ENCODE measurements at places on chromosomes 13 and 19.

GRCh38 chr13:38401276-38401675 lies 51.6 kb downstream of the UFM1 start:
- no peak for DNase-seq

GRCh38 chr19:35736913-35737886 lies 5.1 kb downstream of the IGFLR1 start:
- DNase-seq, result no peak

GRCh38 chr13:91805605-91806004 lies 407.2 kb downstream of the GPC5 start:
- DNase-seq, result no peak

DNA sequence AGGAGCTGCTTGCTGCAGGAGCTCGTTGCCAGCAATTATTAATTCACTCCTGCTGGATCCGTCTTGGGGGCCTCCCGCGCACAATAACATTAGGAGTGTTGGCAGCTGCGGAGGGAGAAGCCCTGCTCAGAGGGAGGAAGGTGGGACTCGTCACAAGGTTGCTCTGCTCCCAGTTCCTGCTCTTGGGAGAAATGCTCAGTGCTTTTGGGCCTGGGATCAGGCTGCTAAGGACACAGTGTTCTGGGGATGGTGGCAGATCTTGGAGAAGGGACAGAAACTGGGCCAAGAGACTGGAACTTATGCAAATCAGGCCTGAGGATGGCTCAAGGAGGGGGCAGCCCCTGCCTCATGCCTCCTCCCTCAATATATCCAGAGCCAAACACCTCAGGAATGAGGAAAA lies 78.9 kb upstream of the OLFM4 start:
- no peak for DNase-seq

- DNase-seq, result no peak
Observed at GRCh38 chr19:9878511-9879196, 43.5 kb downstream of the PIN1 start.

DNA sequence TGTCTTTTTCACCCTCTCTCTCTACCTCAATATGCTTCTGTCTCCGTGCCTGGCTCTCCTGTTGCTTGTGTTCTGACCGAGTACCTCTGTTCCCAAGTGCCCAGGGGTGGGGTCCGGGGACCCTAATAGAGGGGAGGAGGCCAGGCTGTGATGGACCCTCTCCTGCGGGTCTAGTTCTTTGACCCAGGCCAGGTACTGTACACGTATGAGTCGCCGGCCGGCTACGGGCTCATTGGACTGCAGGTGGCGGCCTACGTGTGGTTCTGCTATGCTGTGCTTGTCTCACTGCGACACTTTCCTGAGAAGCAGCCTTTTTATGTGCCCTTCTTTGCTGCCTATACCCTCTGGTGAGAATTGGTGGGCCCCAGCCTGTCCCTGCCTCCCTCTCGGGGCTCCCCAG lies 4.4 kb downstream of the TMEM145 start:
- no peak for DNase-seq

DNA sequence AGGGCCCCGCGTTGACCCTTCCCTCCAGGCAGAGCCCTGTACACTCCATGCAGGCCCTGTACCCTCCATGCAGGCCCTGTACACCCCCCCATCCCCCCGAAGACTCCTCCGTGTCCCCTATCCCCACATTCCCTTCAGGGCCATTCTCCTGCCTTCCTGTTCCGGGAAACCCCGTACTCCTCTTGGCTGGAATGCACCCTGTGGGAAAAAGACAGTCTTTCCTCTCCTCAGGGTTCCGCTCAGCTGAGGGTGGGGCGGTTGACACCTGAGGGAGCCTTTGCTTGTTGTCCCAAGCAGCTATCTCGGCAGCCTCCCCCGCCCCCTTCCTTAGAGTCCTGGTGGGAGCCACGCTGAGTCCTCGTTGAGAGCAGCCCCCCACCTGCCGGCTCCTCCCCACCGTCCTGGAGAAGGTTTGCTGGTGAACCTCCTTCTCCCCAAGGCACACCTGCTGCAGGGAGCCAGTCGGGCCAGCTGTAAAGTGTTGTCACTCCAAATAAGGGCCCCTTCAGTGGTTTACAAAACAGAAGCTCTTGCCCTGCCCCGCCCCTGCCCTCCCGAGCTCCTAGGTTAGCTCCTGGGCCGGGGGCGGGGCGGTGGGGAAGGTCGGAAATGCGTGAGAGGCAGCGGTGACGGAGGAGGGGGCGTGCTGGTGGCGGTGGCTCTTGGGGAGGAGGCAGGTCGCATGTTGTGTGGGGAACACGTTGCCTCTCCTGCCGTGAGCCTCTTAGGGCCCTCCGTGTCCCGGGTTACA lies 1.5 kb downstream of the GNA11 start:
- no peak for DNase-seq

DNA sequence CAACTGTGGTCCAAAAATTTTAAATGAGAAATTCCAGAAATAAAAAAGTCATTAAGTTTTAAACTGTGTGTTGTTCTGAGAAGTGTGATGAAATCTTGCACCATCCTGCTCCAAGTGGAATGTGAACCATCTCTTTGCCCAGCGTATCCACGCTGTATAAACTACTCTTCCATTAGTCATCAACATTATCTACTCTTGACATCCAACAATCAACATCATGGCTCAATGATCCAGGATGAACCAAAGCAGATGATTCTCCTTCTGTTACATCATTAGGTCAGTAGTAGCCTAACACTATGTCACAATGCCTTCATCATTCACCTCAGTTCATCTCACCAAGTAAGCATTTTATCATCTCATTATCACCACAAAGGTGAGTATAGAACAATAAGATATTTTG lies 55.3 kb downstream of the SUCLA2 start:
- DNase-seq, result no peak

DNA sequence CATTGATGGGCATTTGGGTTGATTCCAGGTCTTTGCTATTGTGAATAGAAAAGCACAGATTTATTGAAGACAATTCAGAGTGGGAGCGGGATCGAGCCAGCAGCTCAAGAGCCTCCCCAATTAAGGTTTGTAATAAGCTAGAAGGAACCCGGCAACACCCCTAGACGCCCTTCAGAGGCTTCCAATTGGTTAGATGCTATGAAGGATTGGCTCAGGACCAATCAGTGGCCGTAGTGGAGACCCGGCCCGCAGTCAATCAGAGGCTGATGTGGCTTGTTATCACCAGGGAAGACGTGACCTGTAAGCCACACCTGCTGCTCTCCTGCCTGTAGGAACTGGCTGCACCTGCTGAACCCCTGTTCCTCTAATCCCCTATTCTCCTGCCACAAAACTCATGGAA lies 14.6 kb downstream of the SIGLEC11 start:
- DNase-seq, result no peak

- no peak for DNase-seq
Observed at GRCh38 chr13:51769455-51770127, 34.4 kb downstream of the DHRS12 start.

Measured in NCI-H2081 treated with DMSO at 0.1 percent for 48 hours (cell line).